ENCODE measurements at places on chromosomes 3 and 15. TPM values are rescaled to one million over a fixed set of nuclear protein-coding genes. Genes with fewer than 3 reads are reported as not detected.

Gene SLC28A1
- not detected for total RNA-seq

Gene KNL1
- total RNA-seq: 19.5 TPM

Gene NANOGP8
- total RNA-seq: not detected

Gene PLA2G4E
- not detected for total RNA-seq

Gene CADPS
- not detected for total RNA-seq

Gene RAB6B
- 0.24 TPM for total RNA-seq

Gene FGF7
- not detected for total RNA-seq

Gene ANXA2
- total RNA-seq: 212 TPM

Gene GP9
- total RNA-seq: not detected

Gene CACNA2D2
- 1.1 TPM for total RNA-seq

Gene SERINC4
- 0.26 TPM for total RNA-seq

Gene GPR149
- not detected for total RNA-seq

Gene UNC13C
- not detected for total RNA-seq

Gene RHO
- total RNA-seq: not detected

Gene PIK3CA
- total RNA-seq: 19.5 TPM

Gene ARL8B
- total RNA-seq: 64.5 TPM

Gene COL6A5
- total RNA-seq: not detected

Gene FAM81A
- 0.97 TPM for total RNA-seq

Gene RGMA
- total RNA-seq: 0.20 TPM

Gene GPR171
- 188 TPM for total RNA-seq

Gene STRIT1
- total RNA-seq: not detected

All from CD8-positive, alpha-beta memory T cell (primary cell).